ENCODE measurements at places on chromosomes 6 and 20. TPM values are rescaled to one million over a fixed set of nuclear protein-coding genes. Genes with fewer than 3 reads are reported as not detected.

DNA sequence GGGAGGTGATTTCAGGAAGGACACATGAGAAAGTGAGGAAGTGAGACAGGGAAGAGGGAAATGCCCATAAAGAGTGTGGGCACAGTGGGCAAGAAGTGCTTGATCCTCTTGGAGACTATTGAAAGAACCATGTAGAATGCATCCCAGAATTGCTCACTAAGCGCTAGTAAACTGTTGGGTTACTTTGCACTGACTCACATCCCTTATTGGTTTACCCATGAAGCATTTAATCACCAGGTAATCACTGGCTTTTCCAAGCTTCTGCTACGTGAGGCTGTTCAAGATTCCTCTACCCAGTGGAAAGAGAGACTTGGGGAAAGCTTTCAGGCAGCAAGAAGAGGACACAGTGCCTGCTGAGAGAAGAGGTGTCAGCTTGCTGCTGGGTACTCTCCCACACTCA lies 410.0 kb upstream of the JAG1 start:
- DNase-seq, result no peak

GRCh38 chr20:3563548-3564177 lies 92.8 kb downstream of the ATRN start:
- no peak for DNase-seq

- DNase-seq, result no peak
Measured at GRCh38 chr6:149211046-149211571, 106.4 kb upstream of the TAB2 start.

DNA sequence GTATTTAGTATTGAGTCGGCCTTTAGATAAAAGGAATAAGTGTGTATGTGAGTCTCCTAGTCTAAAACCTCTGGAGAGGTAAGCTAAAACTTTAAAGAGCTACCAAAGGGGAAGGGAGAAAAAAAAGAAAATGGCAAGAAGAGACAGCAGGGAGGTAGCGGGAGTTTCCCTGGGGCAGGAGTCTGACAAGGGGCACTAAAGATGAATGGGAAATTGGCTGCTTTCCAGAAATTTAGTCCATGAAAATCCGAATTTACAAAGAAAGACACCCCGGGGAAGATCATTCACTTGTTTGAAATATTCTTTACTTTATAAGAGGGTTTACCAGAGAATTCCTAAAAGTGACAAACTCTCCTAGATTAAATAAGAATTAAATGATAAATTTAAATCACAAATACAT lies 19.3 kb downstream of the RMND1 start:
- DNase-seq, result no peak

The OPRM1 gene
- not detected for total RNA-seq
